ENCODE measurements at places on chromosomes 13 and 19. TPM values are rescaled to one million over a fixed set of nuclear protein-coding genes. Genes with fewer than 3 reads are reported as not detected.

DNA sequence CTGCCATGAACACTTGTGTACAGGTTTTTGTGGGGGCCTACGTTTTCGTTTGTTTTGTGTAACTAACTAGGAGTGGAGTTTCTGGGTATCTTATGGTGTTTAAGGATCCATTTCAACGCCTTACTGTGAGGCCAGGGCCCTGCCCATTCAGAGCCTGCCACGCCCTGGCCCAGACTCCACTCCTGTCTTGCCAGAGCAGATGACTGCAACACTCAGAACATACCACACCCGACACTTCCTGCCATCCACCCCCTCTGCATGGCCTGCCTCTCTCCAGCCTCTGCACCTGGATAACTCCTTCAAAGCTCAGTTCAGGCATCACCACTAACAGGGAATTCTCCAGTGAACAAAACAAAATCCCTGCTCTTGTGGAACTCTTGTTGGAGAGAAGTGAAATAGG, 43.2 kb downstream of the RGCC start:
- no peak for DNase-seq
- H3K4me3 ChIP-seq: no peak overlapping the region
- no peaks in the 10 kb centered on the region for H3K4me1 ChIP-seq
- H3K27ac ChIP-seq: no peak overlapping the region
- no peaks in the 10 kb centered on the region for H3K27me3 ChIP-seq

- H3K36me3 ChIP-seq: no peaks in the 10 kb centered on the region
- no peaks in the 10 kb centered on the region for H3K27me3 ChIP-seq
- peak overlapping the region; percentile 88 for H3K27ac ChIP-seq
- peaks cover 67% of the 10 kb centered on the region for H3K4me1 ChIP-seq
- H3K4me3 ChIP-seq: no peak overlapping the region
These were observed 77.0 kb downstream of the STARD13 start for GRCh38 chr13:33208290-33209220.

DNA sequence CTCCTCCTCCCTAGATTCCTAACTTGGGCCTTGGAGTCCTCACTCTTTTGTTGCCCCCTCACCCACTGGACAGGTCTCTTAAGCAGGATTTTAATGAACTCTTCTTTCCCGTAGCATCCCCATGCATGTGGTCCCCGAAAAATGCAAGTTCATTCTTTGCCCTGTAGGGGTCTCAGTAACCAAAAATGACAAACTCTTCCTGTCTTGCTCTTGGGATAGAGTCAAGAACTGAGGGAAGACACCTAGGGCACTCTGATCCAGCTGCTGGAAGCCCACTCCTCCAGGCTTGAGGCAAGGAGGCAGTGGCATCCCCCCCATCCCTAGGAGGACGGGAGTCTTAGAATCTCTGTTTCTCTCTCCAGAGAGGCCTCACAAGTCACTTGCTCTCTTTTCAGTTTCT, 987.0 kb downstream of the DIAPH3 start:
- H3K4me1 ChIP-seq: no peaks in the 10 kb centered on the region
- no peak overlapping the region for H3K4me3 ChIP-seq
- H3K36me3 ChIP-seq: no peaks in the 10 kb centered on the region
- H3K27me3 ChIP-seq: no peaks in the 10 kb centered on the region
- no peak overlapping the region for H3K27ac ChIP-seq

GRCh38 chr13:111031531-111031961, 83.6 kb upstream of the ARHGEF7 start:
- H3K27me3 ChIP-seq: peaks cover 5% of the 10 kb centered on the region
- no peaks in the 10 kb centered on the region for H3K36me3 ChIP-seq
- H3K4me1 ChIP-seq: no peaks in the 10 kb centered on the region
- DNase-seq: no peak

DNA sequence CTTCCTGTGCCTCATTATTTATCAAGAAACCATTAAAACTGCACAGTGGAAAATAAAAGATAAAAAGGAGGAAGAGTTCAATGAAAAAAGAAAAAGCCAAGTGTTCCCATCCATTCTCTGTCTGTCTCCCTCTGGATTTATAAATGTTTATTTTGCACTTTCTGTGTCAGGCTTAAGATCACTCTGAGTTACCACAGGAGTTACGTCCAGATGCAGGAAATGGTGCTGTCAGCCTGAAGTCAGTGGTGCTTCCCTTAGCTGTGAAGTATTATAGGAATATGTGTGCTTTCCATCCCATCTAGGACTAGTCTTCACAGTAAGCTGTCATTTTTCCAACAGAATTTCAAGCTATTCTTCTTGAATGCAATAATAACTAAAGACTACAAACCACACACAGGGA, 420.2 kb downstream of the KCTD12 start:
- H3K27ac ChIP-seq: no peak overlapping the region
- no peaks in the 10 kb centered on the region for H3K27me3 ChIP-seq
- DNase-seq: no peak
- no peaks in the 10 kb centered on the region for H3K4me1 ChIP-seq
- no peak overlapping the region for H3K4me3 ChIP-seq
- H3K36me3 ChIP-seq: no peaks in the 10 kb centered on the region

DNA sequence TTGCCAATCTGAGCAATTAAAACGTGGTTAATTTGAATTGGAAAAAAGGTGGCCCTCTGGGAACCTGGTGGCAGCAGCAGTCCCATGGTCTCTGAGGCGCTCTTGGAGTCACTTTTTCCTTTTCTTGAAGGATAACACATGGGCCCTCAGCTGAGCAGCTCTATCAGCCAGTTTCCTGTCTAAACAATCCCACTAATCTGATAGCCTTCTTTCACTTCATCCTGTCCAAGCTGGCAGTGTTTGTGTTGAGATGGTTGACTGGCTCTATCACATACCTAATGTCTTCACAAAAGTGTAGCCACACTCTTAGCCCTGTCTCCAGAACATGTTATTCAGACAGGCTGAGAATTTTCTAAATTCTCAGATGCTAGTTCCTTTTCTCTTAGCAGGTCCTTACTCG, 10.7 kb downstream of the MZT1 start:
- H3K4me1 ChIP-seq: no peaks in the 10 kb centered on the region
- no peaks in the 10 kb centered on the region for H3K27me3 ChIP-seq
- H3K36me3 ChIP-seq: no peaks in the 10 kb centered on the region
- H3K27ac ChIP-seq: no peak overlapping the region
- no peak for DNase-seq
- H3K4me3 ChIP-seq: no peak overlapping the region

Gene ADGRE1
- total RNA-seq: not detected

Gene CLPTM1
- 51.5 TPM for total RNA-seq
